H4 (cell line): ENCODE measurements at places on chromosomes 5 and 9.

- peak; percentile 60 for DNase-seq
Observed at GRCh38 chr5:14946815-14947620, 75.4 kb upstream of the ANKH start.

DNA sequence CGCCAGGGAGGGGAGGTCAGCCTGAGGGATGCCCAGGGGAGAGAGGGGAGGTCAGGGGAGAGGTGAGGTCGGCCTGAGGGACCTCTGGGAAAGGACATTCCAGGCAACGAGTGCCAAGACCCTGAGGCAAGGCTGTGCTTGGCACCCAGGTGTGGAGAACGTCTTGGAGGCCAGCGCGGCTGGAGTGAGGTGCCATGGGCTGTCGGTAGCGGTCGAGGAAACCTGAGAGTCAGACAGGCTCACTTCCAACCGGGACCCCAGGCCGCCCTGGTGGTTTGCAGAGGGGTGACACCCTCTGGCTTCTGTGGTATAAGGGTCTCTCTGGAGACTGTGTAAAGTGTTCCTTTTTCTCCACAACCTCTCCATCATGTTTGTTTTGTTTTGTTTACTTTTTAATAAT, 82.9 kb downstream of the CACNA1B start:
- no peak for DNase-seq

- peak; percentile 60 for DNase-seq
Observed at GRCh38 chr9:31597977-31598376, 786.5 kb upstream of the ACO1 start.

DNA sequence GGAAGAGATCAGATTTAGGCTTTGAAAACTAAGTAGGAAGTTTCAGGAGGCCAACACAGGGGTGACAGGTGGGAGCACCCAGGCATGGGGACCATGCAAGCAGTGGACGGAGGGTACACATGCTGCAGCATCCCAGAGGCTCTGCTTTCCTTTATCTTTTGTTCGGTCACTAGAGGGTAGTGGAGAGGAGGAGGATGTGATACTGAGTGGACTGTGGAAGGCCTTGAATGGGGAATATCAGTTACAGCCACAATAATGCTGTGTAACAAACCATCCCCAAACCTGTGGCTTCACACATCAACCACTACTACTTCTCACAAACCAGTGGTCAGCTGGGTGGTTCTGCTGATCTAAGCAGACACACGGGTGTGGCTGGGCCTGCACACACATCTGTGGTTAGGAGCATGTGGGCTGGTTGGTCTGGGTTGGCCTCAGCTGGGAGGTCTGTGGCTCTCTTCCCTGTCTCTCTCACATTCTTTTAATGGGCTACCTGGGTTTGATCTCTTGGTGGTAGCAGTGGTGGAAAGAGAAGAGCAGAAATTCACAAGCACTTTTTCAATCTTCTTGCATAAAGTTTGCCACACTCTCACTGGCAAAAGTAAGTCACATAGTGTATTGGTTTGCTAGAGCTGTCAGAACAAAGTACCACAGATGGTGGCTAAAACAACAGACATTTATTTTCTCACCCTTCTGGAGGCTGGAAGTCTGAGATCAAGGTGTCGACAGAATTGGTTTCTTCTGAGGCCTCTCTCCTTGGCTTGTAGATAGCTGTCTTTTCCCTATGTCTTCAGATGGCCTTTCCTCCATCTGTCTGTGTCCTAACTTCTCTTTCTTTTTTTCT, 238.7 kb downstream of the AGTPBP1 start:
- no peak for DNase-seq

DNA sequence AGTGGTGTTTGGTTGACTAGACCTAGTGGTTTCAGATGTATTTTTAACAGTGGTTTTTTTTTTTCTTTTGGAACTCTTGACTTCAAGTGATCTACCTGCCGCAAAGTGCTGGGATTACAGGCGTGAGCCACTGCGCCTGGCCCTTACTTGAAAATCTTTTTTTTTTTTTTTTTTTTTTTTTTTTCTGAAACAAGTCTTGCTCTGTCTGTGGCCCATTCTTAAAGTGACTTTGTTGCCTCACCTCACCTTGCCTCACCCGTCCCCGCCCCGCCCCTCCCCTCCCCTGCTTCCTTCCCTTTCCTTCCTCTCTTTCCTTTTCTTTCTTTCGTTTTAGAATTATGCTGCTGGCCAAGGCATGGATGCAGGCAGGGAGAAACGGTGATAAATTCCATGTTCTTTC, 26.0 kb downstream of the GPBP1 start:
- DNase-seq: no peak

DNA sequence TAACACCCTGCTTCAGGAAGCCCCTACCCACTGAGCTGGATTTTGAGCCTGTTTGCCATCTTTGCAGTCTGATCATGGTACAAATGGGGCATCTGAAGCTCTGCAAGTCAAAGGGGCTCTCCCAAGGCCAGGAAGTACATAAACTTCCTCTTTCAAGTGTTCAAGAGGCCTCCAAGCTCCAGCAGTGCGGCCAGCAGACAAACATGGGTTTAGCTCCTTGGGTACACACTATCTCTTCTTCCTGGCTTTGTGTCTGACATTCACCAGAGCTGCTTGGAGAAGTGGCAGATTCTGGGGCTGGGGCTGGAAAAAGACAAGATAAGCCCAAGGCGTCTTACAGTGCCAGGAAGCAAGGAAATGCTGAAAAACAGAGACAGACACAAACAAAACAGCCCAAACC, 34.1 kb downstream of the LAMC3 start:
- DNase-seq: no peak

DNA sequence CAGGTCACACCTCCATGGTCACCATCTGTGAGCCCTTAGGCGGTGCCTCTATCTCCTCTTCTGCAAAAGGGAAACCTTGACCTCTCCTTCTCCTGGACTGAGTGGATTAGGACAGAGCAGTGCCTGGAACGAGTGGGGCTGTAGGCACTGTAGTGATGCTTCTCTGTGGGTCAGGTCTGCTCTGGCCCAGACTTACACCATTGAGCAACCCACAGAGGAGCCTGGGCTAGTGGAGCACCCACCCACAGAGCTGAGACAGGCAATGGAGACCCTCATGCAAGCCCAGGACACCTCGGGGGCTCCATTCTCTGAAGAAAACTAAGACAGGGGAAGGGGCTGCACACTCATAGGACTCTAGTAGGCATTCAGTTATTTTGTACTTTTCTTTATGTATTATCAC, 400.6 kb downstream of the GADD45G start:
- DNase-seq: no peak

DNA sequence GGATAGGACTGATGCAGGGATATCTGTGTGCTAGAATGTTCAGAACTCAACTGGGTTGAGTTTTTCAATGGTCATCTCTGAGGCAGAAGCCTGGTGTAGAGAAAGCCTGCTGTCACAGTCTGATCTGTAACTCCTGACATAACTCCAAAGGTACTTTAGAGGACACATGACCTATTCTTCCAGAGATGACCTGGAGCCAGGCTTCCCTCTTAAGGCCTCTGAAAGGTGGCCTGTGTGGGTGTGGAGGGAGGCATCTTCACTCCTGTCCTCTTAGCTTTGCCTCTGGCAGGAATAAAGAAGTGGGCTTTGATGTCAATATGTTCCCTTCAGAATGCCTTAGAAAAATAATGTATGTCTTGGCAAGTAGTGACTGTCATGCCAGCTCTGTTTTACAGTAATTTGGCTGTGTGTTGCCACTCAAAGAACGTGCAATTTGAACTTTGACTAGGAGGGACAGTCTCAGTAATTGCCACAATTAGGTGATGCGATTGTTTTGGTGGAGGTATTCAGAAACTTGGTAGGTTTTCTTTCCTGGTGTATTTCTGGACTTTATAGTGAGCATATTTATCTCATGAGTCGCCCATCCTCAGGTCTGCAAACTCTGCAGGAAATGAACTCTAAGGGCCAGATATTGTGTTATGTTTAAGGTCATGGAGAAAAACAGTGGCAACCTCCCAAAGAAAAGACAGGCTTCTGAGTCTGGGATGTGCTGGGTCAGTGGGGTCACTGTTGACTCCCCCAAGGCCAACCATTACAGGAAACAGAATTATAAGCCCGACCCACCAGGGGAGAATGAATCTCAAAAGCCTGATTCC, 3.2 kb upstream of the C5orf63 start:
- no peak for DNase-seq

GRCh38 chr9:131525643-131526565, 5.2 kb downstream of the UCK1 start:
- DNase-seq: no peak

GRCh38 chr9:127181595-127182190, 59.3 kb upstream of the ANGPTL2 start:
- DNase-seq: no peak

DNA sequence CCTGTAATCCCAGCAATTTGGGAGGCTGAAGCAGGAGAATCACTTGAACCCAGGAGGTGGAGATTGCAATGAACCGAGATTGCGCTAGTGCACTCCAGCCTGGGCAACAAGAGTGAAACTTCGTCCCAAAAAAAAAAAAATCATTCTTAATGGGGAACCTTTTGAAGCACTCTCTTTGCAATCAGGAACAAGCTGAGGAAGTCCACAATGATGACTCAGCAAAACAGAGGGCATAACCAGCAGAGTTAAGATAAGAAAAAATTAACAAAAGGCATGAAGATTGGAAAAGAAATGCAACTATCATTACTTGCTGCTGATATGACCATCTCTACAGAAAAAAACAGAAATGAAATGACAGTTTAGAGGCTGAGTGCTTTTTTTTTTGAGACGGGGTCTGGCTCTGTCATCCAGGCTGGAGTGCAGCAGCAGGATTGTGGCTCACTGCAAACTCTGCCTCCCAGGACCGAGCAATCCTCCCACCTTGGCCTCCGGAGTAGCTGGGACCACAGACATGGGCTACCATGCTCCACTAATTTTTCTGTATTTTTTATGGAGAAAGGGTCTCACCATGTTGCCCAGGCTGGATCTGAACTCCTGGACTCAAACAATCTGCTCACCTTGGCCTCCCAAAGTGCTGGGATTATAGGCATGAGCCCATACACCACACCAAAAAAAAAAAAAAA, 88.0 kb downstream of the FNBP1 start:
- DNase-seq: peak; percentile 35

- DNase-seq: no peak
Observed at GRCh38 chr5:60604771-60605170, 95.2 kb downstream of the DEPDC1B start.

- DNase-seq: no peak
Observed at GRCh38 chr5:177591690-177592009, 353 bp upstream of the TMED9 start.

GRCh38 chr5:128637031-128637430, 99.0 kb upstream of the FBN2 start:
- no peak for DNase-seq

- peak; percentile 48 for DNase-seq
Observed at GRCh38 chr5:154714266-154714986, 40.8 kb upstream of the LARP1 start.

- DNase-seq: no peak
Observed at GRCh38 chr9:91428436-91428835, 4.8 kb upstream of the NFIL3 start.

- no peak for DNase-seq
Observed at GRCh38 chr5:9784231-9784630, 154.1 kb upstream of the TAS2R1 start.

DNA sequence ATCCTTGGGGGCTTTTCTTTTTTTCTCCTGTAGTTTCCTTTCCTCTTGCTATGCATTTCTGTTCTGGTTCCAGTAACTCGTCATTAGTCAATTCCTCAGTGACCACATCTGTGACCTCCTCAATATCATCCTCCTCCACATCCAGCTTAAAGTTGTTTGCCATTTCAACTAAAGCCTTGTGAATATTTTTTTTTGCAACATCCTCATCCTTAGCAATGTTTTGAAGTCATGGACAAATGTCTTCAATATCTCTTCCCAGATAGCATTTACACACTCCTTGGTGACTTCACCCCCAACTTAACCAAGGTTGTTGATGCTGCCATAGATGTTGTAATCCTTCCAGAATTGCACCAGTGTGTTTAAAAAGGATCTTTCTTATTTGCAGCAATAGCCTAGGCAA, 14.7 kb upstream of the ADRB2 start:
- no peak for DNase-seq
